Upper lobe of right lung (tissue), 1 donor: ENCODE measurements at places on chromosomes 16 and 17.

GRCh38 chr16:24863582-24864437 is 18.0 kb downstream of the SLC5A11 start:
- DNase-seq, result no peak

- no peak for DNase-seq
These were observed 6.9 kb upstream of the CES3 start for GRCh38 chr16:66954097-66954659.

- peak; percentile 78 for DNase-seq
These were observed 43.3 kb downstream of the HAPSTR1 start for GRCh38 chr16:9134739-9135138.

DNA sequence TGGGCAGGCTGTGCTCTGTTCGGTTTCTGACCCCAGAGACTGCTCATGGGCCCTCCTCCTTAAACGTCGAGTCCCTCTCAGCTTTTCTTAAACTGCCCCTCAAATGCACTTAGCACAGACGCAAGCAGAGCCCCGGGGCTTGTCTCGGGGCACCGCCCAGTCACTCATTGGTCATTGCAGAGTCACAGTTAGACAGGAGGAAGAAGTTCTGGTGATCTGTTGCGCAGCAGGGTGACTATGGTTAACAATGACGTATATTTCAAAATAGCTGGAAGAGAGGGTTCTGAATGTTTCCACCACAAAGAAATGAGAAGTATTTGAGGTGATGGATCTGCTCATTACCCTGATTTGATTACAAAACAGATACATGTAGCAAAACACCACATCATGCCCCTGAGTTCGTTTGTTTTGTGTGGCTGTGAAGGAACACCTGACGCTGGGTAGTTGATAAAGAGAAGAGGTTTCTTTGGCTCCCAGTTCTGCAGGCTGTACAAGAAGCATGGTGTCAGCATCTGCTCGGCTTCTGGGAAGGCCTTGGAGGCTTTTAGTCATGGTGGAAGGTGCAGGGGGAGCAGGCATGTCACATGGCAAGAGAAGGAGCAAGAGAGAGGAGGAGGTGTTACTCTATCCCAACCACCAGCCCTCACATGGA is 387.4 kb downstream of the CPPED1 start:
- no peak for DNase-seq

- DNase-seq, result peak; percentile 45
These were observed 51.8 kb upstream of the ACSF3 start for GRCh38 chr16:89041571-89042481.

DNA sequence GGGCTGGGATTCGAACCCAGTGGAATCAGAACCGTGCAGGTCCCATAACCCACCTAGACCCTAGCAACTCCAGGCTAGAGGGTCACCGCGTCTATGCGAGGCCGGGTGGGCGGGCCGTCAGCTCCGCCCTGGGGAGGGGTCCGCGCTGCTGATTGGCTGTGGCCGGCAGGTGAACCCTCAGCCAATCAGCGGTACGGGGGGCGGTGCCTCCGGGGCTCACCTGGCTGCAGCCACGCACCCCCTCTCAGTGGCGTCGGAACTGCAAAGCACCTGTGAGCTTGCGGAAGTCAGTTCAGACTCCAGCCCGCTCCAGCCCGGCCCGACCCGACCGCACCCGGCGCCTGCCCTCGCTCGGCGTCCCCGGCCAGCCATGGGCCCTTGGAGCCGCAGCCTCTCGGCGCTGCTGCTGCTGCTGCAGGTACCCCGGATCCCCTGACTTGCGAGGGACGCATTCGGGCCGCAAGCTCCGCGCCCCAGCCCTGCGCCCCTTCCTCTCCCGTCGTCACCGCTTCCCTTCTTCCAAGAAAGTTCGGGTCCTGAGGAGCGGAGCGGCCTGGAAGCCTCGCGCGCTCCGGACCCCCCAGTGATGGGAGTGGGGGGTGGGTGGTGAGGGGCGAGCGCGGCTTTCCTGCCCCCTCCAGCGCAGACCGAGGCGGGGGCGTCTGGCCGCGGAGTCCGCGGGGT is at the start of gene CDH1:
TSS of gene CDH1 (plus strand) at position 247 of the 684 bp plus-strand sequence. CDS start at position 371, 124 bp downstream.
- peak; percentile 97 for DNase-seq

- DNase-seq, result no peak
These were observed 32.0 kb upstream of the ENDOV start for GRCh38 chr17:80382956-80383355.

DNA sequence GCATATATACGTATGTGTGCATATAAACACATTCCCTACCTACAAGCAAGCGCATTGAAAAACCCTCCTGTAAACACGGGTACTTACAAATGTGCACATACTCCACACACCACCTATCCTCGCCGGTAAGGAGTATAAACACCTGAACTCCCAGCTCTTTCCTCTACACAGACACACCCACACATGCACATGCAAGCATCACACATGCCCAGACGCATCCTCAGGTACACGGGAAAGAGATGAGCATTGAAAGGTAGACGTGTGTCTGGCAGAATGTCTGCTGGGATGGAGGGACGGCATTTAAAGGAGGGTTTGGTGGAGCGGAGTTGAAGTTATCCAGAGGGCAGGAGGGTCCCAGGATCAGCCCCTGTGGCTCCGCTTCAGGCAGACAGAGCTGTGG is 4.7 kb upstream of the SMTNL2 start:
- peak; percentile 51 for DNase-seq

DNA sequence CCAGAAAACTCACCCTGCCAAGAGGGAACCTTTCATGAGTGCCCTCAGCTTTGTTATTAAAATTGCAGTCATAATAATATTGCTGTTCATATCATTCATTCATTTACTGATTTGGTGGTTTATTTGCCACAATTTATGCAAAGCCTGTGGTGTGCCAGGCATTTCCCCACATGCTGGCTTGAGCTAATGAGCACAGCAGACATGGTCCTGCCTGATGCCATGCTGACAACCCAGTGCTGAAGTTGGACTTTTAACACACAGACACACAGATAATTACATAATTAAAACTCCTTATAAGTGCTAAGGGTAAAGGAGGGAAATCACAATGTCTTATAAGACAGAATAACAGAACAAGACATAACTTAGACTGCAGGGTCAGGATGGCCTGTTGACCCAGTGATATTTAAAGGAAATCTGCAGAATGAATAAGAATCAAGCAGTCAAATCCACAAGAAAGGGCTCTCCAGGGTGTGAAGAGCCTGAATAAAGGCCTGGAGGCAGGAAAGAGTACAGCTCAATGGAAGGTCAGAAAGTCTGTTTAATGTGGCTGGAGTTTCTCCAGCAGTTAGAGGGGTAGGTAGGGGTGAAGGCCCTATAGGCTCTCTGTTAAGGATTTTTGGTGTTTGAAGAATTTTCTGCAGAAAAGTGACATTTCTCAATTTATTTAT is 196.9 kb upstream of the CDH11 start:
- DNase-seq, result no peak

DNA sequence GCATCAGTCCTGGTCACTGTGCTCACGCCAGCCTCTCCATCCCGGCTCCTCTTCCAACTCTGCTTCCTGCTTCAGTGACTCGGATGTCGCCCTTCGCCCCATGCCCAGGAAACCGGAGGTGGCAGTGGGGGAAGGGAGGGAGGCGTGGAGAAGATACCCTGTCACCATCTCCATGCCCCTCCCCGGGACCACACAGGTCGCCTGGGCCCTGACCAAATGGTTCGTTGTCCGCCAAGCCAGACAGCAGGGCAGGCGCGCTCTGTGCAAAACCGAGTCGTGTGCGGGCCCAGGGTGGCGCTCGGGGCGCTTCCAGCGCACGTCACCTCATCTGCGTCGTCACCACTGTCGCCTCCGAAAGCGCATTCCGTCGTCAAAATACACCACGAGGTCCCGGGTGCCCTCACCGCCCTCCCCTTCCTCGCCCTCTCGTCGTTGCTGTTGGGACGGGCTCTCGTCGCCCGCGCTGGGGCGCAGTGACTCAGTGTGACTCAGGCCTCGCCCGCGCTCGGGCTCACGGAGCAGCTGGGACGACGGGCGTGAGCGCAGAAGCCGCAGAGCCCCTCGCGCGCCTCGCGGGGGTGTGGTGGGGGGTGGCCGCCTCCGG is 39.2 kb downstream of the ZNF778 start:
- DNase-seq, result no peak

GRCh38 chr16:29943846-29944799 is 17.8 kb upstream of the TMEM219 start:
- no peak for DNase-seq

DNA sequence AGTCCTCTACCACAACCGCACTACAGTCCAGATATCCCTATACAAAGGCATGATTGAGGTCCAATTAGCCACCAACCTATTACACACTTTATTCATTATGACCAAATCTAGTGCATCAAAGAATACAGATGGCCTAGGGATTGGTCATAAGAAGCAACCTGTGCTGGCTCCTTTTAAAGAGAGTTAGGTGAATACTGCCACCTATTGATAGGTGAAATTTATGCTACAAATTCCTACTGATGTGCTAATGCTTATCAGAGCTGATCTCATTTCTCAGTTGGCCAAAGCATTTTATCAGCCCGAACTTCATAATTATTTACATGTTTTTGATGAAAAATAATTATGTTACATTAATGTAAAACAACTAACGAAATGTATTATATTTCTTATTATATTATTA is 166.3 kb downstream of the ANKFN1 start:
- DNase-seq, result no peak

GRCh38 chr17:927611-928461 is 51.7 kb downstream of the NXN start:
- DNase-seq, result no peak

DNA sequence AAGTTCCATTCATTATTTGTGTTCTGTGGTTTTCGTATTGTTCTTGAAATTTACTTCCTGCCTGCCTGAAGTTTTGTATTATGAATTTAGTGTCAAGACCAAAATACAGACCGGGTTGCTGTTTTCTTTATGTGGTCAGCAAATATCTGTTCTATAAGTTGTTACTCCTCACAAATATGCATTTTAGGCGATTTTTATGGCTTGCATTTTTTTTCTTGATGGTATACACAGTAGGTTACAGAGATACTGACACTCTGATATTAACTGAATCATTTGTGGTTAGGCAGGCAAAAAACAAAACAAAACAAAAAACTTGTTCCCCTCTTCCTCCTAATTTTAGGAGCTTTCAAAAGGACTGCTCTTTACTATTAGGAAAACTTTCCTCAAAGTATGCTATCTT is 52.6 kb downstream of the BCAS3 start:
- DNase-seq, result no peak

DNA sequence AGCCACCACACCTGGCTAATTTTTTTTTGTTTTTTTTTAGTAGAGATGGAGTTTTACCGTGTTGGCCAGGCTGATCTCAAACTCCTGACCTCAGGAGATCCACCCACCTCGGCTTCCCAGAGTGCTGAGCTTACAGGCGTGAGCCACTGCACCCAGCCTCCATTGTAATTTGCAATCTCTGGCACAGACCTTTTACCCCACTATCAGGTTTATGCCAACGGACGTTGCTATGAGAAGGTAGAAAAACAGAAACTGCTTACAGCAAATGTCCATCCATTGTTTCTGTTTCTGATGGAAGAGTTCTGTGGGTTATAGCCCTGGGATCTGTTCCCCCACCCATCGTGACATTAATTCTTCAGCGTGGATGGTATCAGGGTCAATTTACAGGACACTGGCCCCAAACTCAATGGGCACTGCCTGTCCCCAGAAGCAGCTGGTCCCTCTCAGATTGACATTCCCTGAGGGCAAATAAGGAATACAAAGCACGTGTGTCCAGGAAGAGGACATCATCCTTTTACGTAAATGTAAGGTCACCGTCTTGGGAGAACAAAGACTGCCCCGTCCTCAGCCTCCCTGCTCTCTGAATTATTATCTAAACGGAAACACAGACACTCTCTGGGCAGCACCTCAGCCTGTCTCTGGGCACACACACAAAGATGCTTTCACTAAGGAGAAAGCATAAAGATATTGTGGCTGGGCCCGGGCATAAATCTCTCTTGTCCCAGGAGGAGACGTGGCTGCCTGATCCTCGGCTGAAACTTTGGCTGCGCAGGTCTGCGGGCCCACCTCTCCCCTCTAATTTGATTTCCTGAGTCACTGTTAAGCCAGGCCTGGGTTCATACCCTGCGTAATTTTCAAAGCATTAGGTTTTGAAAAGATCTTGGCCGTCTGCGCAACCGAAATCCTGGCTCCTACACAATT is 5.2 kb downstream of the KCNG4 start:
- DNase-seq, result no peak

DNA sequence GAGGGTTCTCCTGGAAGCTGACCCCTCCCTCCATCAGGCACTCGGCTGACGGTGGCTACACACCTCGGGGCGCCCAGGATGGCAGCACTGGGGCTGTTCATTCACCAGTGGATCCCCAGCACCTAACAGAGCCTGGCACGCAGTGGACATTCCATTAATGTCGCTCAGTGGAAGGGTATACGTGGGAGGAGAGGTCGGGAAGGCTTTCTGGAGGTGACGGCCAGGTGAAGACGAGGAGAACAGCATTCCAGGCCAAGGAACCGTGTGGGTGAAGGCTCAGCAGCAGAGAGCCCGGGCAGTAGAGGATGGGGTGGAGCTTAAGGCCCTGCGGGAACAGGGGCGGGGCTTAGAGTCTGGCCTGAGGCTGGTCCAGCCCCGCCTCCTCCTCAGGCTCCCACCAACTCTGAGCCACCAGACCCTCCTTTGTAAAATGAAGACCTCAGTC is 2.5 kb upstream of the HS3ST6 start:
- peak; percentile 55 for DNase-seq

GRCh38 chr16:30186782-30187555 is 3.6 kb downstream of the CORO1A start:
- DNase-seq, result peak; percentile 89

DNA sequence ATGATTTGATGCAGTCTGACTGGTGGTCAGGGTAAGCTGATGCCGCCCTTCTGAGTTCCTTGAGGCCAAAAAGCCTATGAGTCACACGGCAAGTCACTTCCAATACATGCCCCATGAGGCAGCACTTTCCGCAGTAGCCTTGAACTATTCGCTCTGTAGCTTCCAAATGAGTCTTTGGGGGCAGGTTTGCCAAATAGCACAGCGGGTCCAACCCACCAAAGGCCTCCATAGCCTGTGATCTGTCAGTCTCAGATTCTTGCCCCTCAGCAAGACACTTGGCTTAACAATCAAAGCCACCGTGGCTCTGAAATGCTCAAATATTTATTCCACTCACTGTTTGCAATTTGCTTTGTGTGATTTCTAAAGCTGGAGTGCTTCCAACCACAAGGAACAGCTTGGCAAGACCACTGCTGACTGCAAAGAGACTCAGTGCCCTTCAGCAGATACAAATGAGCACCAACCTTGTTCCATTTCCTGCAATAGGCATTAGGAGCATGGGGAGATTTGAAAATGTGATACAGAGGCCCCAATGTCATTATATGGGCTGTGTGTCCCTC is 45.4 kb downstream of the CLEC19A start:
- DNase-seq, result no peak

GRCh38 chr17:45112559-45113423 is 19.5 kb downstream of the PLCD3 start:
- no peak for DNase-seq
